ENCODE measurements at places on chromosomes 3 and 15.

DNA sequence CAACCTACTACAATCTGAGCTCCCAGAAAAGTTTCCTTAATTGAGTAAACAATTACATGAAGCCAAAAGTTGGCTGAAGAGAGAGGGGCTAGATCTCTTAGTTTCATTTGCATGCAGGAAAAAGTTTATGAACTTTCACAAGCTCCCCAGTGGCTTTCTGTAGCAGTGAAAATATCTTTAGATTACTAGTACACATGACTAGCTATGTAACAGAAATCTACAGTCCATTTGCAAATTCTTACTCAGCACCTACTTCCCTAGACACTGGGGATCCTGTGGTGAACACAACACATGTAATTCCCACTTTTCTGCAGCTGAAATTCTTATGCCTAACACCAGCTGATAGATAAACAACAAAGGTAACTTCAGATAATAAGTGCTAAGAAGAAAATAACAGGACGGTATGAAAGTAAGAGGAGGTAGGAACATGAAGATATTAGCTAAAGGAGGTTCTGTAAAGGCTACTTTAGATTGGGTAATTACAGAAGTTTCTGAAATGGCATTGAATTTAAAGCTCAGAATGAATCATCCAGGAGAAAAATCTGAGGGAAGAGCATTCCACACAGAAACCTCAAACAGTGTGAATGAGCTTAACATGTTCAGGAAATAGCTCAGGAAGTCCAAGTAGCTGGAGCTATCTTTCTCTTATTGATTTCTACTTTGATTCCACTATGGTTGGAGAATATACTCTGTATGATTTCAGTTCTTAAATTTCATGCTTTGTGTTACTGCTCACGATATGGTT, 204.8 kb downstream of the MAGI1 start:
- DNase-seq: no peak

GRCh38 chr15:48993380-48993779, 29.7 kb upstream of the SHC4 start:
- no peak for DNase-seq

- DNase-seq: no peak
These were observed 445.9 kb downstream of the MCTP2 start for GRCh38 chr15:94677202-94677790.

- no peak for DNase-seq
These were observed 879.9 kb downstream of the TUSC7 start for GRCh38 chr3:117589454-117589853.

GRCh38 chr3:9430733-9431132, 33.3 kb downstream of the SETD5 start:
- no peak for DNase-seq

GRCh38 chr3:42118762-42119361, 27.7 kb downstream of the TRAK1 start:
- DNase-seq: peak; percentile 44

- peak; percentile 28 for DNase-seq
These were observed 469 bp downstream of the MAP6D1 start for GRCh38 chr3:183824761-183825455.

DNA sequence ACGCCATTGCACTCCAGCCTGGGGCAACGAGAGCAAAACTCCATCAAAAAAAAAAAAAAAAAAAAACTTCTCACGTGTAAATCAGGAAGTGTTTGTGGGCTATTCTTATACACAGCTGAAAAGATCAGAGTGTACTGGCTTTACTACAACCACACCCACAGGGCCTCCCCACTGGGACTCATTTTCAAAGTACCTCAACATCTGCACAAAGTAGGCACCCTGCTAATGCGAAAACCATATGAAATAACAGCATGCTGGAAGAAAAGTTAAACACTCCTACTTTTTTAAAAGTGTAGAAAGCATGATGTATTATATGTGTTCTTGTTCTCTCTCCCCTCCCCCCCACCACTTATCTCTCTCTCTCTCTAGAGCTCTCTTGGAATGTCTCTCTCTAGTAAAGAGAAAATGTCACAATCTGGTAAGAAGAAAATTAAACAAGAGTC, 11.1 kb downstream of the UACA start:
- no peak for DNase-seq

DNA sequence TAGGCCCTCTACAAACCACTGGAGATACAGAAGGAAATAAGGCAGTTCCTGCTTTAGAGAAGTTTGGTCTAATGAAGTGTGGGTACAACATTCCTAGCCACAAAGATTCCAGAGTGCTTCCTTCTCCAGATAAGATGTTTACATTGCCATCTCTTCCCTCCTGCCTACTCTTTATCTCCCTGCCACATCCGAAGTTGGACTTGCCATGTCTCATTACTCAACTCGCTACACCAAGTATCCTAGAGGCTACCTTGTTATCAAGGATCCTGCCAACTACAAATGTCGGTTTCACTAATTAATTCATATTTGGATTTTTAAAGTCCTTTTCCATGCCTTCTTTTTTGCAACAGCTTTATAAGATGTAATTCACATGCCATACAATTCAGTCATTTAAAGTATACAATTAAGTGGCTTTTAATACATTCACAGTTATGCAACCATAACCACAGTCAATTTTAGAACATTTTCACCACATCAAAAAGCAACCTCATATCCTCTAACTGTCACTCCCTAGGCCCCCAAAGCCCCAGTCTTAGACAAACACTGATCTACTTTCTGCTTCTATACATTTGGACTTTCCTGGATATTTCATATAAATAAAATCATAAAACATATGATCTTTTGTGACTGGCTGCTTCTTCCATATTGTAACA, 53.7 kb upstream of the CSTA start:
- peak; percentile 33 for DNase-seq

GRCh38 chr15:31265871-31266711, 60.5 kb upstream of the KLF13 start:
- peak; percentile 85 for DNase-seq

- no peak for DNase-seq
These were observed 1.2 kb downstream of the GABRB3 start for GRCh38 chr15:26771578-26772153.

GRCh38 chr15:53506370-53506769, 253.1 kb downstream of the WDR72 start:
- no peak for DNase-seq

DNA sequence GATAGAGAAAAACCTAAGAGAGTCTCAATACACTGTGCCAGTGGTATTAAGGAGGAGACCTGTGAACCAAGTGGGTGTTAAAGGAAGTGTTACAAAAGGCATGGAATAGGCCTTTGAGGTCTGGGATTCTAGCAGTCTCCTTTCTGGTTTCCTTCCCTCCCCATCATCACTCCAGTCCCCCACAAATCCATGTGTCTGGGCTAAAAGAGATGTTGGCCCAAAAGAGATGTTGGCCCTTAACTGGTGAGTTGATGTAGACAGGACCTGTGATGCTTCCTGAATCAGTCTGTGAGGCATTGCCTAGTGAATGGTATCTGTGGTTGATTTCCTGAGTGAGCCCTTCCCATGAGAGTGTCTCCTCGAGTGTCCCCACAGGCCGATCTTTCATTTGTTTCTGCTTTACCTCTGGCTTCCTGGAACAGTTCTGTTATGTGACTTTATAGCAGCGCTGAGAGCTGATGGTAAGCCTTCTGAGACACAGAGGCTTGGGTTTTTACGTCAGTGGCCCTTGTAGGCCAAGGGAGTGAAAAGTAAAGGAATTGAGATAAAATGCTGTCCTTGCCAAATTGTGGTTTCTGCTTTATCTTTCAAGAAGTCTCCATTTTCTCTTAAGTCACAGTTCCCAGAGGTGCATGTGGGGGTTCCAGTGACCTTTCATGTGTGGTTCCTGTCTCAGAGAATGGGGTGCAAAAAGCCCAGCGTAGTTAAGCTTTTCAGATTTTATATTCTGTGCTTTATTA, 87.8 kb downstream of the KLHL25 start:
- peak; percentile 68 for DNase-seq

GRCh38 chr15:83880529-83880928, 226.6 kb downstream of the ADAMTSL3 start:
- DNase-seq: no peak

- no peak for DNase-seq
These were observed 22.6 kb upstream of the PEX5L start for GRCh38 chr3:180059356-180059755.

DNA sequence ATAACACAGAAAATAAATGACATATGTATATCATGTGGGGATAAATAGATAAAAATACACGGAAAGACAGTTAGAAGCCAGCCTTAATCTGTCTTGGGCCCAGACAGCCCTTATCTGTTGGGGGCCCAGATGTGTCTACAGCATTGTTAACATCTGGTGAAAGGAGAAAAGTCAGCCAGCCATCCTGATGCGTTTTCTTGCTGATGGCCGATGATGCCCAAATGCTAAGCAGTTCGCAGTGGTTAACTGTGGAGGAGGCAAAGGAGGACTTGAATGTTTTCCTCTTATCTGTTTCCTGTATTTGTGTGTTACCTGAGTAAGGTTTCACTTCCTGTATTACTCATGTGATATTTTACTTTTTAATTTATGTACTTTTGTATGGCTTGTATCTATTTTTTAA, 46.2 kb downstream of the NOX5 start:
- peak; percentile 40 for DNase-seq

GRCh38 chr3:161371441-161372320, at the start of gene SPTSSB:
SPTSSB (minus strand) TSS chr3:161371517; CDS start chr3:161346323, 25,194 bp downstream.
- DNase-seq: peak; percentile 44

- DNase-seq: peak; percentile 60
These were observed 38.6 kb downstream of the CCDC80 start for GRCh38 chr3:112602217-112602838.

DNA sequence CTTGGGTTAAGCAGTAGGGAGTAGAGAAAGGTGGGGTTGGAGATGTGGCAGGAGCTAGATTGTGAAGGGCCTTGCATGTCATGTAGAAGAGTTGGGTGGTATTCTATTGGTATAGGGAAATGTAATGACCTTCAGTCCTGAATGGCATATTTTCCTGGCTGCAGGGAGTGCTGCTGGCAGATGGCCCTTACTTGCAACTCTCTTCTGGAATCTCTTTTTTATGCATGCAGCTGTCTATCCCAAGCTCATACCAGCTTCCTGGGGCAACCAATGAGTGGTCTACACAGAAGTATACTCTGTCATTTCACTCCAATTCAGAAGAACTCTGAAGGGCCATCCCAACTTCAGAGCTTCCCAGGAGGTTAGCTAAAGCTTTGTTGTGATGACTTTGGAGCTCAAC, 144.7 kb upstream of the ANKRD28 start:
- DNase-seq: no peak

DNA sequence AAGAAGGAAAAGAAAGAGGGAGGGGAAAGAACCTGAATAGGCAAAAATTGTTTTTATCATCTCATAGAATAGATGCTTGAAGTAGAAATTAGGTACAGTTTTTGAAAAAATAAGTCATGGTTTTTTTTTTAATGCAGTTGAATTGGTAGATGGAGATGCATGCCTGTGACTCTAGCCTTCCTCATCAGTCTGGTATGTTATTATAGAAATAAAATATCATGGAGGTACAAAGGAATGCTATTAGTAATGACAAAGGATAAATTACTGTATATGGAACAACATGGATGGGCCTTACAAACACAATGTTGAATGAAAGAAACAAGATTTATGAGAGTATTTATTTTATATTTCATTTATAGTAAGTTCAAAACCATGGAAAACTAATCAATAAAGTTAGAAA, 162.4 kb upstream of the GALNT15 start:
- DNase-seq: no peak

- no peak for DNase-seq
These were observed 8.9 kb downstream of the TNFAIP8L3 start for GRCh38 chr15:51085764-51086163.

DNA sequence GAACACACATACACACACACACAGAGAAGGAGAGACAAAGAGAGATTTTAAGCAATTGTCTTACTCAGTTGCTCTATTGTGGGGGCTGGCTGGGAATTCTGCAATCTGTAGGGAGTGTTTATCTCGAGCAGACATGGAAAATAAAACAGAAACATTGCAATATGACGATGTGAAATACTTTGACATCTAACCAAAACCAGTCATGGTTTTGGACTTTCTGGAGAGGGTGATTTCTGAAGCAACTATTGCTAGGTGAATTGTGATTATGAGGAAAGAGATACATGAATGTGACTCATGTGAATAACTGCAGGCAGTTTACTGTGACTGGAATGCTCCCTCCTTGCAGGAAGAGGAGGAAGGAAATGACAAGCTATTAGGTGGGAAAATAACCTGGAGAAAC, 12.3 kb upstream of the PHLDB2 start:
- no peak for DNase-seq

- no peak for DNase-seq
These were observed 27.7 kb upstream of the IL20RB start for GRCh38 chr3:136929977-136930670.

GRCh38 chr3:192481638-192482037, 245.7 kb downstream of the FGF12 start:
- no peak for DNase-seq

DNA sequence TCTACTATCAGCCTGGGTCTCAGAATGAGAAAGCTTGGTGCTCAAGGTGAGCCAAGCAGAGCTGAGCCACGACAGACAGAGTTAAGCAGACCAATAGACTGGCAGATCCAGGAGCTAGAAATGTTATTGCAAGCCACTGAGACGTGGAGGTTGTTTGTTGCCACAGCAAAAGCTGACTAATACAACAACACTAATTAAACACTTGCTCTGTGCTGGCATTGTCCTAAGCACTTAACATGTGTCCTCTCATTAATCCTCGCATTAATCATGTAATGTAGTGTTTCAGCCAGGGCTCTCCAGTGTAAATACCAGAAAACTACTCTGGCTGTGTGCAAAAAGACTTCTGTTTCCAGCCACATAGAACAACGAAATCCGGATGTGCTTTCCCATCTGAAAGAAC, 11.6 kb upstream of the SPSB4 start:
- no peak for DNase-seq

DNA sequence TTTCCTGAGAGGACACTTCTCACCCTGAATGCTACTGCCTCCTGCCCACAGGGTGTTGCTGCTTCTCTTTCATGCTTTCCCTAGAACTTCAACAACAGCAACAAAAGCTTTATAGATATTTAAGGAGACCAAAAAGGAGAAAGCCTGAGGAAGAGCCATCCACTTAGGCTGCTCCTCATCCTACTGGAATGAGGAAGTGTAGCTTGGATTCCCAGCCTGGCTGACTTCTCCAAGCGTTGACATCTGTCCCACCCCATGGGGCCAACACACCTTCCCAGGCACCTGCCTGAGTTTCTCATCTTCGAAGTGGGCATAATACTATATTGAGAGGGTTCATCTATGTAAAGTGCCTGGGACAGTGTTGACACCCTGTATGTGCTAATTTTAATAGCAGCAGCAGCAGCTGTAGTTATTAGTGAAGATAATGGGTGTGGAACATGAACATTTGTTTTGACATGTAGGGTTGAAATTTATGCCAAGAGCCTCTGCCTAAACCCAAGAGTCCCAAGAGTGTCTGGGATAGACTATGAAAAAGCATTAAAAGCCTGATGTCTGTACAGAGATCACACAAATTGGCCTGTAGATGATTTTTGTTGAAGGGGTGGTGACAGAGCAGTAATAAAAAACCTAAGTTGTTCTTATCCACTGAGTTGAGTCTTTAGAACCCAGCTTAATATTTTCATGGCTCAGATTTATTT, 96.5 kb upstream of the PIAS1 start:
- DNase-seq: no peak

GRCh38 chr3:63228677-63229076, 49.4 kb upstream of the SYNPR start:
- peak; percentile 14 for DNase-seq

Data from activated CD4-positive, alpha-beta T cell treated with anti-CD3 and anti-CD28 coated beads, Interleukin-2, Interleukin-6, amounts not matched to agents 100 ng/mL and 50 ng/mL, durations not matched to agents 16 hours and 8 hours (primary cell).